ENCODE measurements at places on chromosomes 2 and 18.
A peak's percentile ranks its signal among the peaks of the same experiment; 100 is the strongest.

DNA sequence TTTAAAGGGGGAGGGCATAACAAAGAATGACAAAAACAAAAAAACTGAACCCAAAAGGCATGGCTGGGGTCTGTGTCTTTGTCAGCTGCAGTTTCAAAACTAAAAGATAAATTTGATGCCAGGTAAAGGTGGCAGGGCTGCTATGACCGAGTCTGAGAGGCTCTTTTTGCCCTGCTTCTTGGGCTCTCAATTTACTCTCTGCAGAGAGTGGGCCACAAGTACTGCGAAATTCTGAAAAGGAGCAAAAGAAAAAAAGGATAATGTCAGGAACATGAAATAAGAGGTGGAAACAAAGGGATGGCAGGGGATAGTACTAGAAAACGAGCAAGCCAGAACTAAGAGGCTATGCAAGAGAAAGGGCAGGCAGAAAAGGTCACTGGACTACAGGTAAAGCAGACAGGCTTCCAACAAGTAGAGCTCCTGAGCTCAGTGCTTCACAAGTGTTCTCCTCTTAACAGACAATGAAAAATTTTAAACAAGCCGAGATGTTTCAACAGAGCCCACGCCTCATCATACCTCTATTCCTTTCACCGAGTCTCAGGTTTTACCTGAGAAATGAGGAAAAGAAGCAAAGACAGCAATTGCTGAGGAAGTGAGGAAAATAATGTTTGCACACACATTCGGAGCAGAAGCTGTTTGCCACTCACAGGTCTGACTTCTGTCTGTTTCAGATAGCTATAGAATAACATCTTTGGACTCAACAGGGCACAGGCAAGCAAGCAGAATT is 7.3 kb downstream of the IRS1 start:
- no peak for DNase-seq

- DNase-seq: no peak
Observed at GRCh38 chr2:59171019-59171418, 929.9 kb upstream of the FANCL start.

DNA sequence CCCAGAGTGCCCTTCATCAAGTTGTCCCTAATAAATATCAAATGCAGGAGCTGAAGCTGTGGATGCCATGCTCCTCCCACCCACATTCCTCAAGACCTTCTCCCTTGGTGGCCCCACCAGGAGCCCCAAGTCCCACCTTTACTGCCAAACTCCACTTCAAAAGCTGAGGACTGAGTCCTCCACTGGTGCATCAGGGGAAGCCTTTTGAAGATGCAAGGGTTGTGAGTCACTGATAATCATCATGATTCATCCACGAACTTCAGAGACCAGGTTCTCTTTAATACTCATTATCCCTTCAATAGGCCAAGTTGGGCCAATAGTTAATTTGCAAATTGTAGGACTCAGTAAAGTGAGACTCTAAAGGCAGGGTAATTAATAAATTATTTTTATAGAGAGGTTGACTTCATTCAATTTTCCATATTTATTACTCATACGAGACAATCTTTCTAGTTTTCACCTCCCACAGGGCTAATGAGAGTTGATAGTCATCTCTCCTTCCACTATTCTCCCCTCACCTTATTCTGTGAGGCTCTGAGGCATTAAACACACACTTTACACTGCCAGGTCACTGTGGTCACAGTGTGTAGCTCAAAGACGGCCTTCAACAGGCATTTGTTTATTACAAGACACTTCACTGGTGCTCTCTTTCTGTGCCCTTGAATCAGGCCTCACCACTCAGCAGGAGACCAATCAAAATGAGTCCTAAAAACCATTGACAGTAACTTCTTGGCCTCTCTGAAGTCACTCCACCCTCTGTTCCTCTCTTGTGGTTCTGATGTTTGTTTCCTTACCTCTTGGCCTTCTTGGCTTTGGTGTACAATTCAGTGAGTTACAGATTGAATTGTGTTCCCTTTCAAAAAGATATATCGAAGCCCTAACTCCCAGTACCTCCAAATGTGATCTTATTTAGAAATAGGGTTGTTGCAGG is 99.9 kb downstream of the TRIB2 start:
- peak; percentile 71 for DNase-seq

DNA sequence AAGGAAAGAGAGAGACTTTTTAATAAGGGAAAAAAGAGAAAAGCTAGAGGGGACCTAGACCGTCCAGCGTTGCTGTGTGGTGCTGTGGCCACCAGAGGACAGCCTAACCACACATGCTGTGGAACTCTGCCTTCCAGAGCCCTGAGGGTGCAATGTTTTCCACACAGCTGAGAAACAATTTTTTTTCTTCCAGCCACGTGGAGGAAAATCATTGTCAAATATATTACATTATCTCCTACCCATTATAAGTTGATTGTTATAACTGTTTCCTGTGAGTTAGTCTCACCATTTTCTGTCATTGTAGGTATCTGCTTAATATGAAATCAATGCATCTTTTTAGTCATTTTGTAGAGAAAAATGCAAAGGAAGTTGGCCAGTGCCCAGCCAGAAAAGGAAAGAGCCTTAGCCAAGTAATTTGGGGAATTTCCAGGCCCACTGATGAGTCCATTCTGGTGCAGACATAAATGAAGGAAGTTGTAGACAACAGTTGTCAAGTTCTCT is 5.9 kb upstream of the MRPL19 start:
- DNase-seq: peak; percentile 88

DNA sequence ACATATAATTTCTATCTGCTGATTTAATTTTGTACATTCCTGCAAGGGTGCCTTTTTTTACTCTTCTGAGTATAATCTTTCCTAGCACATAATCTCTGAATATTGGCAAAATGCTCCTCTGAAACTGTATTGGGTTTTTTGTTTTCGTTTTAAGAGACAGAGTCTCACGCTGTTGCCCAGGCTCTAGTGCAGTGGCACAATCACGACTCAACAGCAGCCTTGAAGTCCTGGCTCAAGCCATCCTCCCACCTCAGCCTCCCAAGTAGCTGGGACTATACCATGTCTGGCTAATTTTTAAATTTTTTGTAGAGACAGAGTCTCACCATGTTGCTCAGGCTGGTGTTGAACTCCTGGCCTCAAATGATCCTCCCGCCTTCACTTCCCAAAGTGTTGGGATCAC is 104.9 kb downstream of the SPTBN1 start:
- DNase-seq: no peak

DNA sequence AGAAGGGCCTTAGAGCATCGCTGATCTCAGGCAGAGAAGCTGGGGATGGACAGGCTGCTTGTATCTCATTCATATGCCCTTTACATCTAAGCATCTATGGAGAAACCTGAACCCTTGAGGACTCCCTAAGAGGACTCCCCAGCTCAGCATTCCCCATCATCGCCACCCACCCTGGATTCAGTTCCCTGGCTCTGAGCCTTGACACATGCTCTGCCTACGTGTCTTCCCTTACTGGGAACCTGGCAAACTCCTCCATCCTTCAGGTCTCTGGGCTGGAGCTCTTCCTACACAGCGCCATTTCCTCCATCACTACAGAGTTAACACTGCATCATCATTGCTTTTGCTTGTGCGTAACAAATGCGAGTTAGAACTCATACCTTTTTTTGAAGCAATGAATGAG is 31.2 kb upstream of the OTOF start:
- DNase-seq: no peak

GRCh38 chr2:210662560-210662959 is 106.2 kb downstream of the CPS1 start:
- DNase-seq: no peak

GRCh38 chr2:33859811-33860461 is 260.8 kb upstream of the FAM98A start:
- DNase-seq: no peak

DNA sequence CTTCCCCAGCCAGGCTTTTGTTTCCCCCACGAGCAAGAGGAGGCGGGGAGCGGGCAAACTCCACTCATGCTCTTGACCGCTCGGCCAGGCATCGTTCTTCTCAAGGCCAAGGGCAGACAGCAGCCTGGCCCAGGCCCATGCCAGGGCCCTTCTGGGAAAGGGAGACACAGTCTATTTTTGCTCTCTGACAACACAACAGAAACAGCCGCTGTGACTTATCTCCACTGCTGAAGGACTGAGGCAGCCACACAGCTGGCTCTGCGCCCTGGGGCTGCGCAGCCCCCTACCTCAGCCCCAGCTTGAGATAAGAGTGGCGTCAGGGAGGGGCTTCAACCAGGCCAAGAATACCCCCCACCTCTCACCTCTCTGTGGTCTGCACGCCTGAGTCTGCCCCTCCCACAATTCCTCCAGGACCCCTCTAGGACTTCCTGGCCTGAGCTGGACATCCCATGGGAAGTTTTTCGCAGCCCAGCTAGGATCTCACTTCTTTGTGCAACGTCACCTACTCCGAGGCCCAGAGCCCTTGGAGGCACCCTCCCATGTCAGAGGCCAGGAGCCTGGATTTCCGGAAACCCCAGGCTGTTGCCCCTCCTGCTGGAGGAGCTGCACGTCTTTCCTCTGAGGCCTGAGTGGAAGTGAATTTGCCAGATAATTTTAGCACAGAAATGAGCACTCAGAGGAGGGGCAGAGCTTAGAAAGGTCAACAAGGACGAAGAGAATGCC is 118.9 kb upstream of the OTOS start:
- no peak for DNase-seq

DNA sequence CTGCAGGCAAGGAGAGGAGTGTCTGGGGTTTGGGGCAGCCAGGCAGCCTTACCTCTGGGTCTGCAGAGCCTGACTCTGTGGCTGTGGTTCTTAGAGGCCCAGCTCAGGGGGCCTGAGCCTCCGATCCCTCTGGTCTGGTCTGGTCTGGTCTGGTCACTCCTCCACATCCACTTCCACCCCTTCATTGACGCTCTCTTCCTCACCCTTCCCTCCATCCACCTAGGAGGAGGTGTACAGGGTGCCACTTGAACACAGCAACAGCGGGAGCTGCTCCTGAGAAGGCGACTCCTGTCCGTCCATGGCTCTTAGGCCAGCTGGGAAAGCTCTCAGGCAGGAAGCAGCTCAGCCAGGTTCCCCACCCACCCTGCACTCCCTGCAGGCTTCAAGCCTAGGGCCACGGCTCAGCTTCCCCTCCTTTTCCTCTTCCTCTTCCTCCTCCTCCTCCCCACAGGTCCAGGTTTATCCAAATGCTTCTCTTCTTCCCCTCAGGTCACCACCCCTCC is 16.9 kb downstream of the GPR55 start:
- DNase-seq: no peak

GRCh38 chr18:7272311-7273049 is 41.6 kb downstream of the LRRC30 start:
- peak; percentile 87 for DNase-seq

- DNase-seq: no peak
Observed at GRCh38 chr2:1582891-1583341, 161.4 kb downstream of the PXDN start.

DNA sequence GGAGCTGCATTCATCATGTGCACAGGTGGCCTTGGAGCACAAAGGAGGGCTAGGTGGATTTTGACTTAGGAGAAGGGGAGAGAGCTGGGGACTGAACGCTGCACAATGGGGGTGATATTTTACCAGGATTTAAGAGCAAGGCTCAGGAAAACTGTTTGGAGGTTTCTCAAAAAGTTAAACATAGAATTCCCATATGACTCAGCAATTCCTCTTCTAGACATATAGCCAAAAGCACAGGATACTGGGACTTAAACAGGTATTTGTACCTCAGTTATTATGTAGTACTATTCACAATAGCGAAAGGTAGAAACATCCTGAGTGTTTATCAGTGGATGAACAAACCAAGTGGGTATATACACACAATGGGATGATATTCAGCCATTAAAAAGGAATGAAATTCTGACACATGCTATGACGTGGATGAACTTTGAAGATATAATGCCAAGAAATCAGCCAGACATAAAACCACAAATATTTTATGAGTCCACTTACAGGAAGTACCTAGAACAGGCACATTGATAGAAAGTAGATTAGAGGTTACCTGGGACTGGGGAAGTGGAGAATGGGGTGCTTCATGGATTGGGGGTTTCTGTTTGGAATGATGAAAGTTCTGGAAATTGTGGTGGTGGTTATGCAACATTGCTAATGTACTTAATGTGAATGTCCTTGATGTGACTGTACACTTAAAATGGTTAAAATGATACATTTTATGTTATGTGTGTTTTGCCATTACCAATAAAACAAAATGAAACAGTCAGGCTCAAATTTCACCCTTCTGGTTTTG is 216.9 kb downstream of the HAUS1 start:
- DNase-seq: no peak

DNA sequence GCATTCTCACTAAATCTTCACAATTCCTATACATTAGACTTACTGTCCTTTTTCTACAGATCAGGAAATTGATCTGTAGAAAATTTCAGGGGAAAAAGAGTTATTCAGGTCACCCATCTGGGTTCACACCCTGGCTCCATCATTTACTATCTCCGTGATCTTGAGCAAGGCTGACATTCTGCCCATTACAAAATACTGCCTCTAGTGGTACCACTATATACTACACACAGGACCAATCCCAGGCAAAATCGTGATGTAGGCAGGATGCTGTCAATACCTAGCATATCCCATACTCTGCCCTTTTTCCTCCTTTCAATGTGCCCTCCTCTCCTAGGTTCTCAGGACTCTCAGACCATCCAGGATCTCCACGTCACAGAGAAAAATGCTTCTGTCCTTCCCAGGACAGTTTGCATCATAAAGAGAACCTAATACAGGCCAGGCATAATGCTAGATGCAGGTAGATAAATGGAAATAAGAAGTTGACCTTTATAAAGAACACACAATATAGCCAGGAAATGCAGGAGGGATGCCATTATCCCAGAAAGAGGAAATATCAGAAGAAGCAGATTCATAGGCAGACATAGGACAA is 101.9 kb downstream of the CDH20 start:
- peak; percentile 22 for DNase-seq

DNA sequence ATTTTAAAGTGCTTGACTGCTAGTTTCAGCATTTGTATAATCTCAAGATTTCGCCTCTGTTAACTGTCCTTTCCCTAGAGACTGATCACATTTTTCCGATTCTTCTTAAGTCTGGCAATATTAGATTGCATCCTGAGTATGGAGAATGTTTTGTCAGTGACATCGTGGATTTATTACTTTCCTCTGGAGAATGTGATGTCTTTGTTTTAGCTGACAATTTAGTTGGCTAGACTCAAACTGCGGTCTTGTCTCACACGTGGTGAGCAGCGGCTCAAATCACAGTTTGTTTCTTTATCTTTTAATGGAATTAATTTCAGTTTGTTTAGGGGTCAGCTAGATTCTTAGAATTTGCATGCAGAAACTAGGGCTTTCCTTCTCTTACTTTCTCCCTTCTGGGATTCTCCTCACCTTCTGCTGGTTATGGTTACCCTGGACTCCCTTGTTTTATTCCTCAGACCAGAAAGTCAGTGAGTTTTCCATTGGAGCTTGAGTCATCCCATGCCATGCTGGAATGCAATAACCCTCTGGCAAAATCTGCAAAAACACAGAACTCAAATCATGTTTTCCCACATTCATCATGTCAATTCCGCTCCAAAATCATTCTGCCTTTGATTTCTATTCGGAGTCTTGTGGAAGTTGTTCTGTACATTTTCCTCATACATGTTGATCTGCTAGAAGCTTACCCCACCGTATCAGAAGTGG is 327.2 kb upstream of the TRIB2 start:
- no peak for DNase-seq

DNA sequence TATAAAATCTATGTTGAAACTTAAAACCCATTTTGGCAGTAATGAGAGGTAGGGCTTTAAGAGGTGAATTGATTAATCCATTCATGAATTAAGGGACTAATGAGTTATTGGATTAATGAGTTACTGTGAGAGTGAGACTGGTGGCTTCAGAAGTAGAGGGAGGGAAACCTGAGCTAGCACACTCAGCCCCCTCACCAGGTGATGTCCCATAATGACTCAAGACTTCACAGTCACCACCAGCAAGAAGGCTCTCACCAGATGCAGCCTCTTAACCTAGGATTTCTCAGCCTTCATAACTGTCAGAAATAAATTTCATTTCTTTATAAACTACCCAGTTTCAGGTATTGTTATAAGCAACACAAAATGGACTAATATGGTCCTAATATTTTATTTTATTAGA is 621.7 kb upstream of the ACVR2A start:
- DNase-seq: no peak
